Neural crest cell (in vitro differentiated cells): ENCODE measurements at places on chromosomes 7 and 10. TPM values are rescaled to one million over a fixed set of nuclear protein-coding genes. Genes with fewer than 3 reads are reported as not detected.

- H3K27me3 ChIP-seq, result no peaks in the 10 kb centered on the region
- no peaks in the 10 kb centered on the region for H3K36me3 ChIP-seq
- no peak overlapping the region for H3K4me3 ChIP-seq
Observed at GRCh38 chr10:65497837-65498236, 1428.0 kb upstream of the LRRTM3 start.

DNA sequence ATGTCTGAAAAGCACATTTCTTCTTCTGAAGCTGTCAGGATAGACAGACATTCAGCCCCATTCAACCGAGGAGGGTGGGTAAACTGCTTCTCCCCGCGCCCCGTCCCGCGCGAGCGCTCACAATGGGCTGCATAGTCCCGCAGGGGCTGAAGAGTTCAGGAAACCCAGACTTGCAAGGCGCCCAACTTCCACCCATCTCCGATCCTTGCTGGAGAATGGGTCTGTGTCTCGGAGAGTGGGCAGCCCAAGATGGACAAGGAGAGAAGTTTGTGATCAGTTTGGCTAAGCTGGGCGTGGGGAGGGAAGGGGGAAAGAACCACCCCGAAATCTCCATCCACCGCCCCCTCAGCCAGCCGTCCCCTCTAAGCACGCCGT, 686 bp downstream of the AASS start:
- H3K27me3 ChIP-seq, result no peaks in the 10 kb centered on the region
- peak; percentile 37 for DNase-seq
- peak overlapping the region; percentile 99 for H3K27ac ChIP-seq
- H3K36me3 ChIP-seq, result peaks cover 3% of the 10 kb centered on the region
- peak overlapping the region; percentile 95 for H3K4me3 ChIP-seq

The MYL10 gene
- total RNA-seq, result not detected in 2 replicates

DNA sequence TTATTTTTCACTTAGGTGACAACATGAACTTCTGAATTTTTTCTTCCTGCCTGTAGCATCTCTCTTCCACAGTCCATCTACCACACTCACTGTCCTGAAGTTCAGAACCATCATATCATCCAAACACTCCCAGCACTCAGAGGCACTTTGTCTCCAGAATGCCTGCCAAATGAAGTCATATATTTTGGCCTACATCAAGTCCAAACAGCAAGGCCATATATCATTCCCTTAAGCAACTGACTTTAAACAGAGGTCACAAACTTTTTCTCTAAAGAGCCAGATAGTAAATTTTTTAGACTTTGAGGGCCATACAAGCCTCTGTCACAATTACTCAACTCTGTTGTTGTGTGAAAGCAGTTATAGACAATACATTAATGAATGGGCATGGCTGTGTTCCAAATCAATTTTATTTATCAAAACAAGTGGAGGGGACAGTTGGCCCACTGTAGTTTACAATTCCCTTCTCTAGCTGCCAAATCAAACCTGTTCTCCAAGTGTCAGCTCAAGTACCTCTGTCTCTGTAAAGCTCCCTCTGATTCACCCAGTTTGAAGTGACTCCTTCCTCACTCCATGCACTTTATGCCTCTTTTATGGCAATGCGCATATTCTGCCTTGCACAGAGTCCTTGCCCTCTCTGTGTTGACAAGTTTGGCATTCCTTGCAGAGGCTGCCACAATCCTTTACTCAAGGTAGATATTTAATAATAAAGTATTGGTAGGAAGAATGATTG, 305.7 kb downstream of the FZD1 start:
- H3K36me3 ChIP-seq, result no peaks in the 10 kb centered on the region
- no peaks in the 10 kb centered on the region for H3K27me3 ChIP-seq
- no peak overlapping the region for H3K4me3 ChIP-seq
- DNase-seq, result no peak
- no peak overlapping the region for H3K27ac ChIP-seq
- H3K4me1 ChIP-seq, result peaks cover 25% of the 10 kb centered on the region

- no peak overlapping the region for H3K4me3 ChIP-seq
- no peak overlapping the region for H3K27ac ChIP-seq
- peaks cover 7% of the 10 kb centered on the region for H3K36me3 ChIP-seq
- no peak for DNase-seq
- peaks cover 7% of the 10 kb centered on the region for H3K4me1 ChIP-seq
- H3K27me3 ChIP-seq, result no peaks in the 10 kb centered on the region
Observed at GRCh38 chr10:92042541-92042940, 119.0 kb downstream of the BTAF1 start.

GRCh38 chr10:68074031-68074774, 880 bp downstream of the HERC4 start:
- peak overlapping the region; percentile 93 for H3K27ac ChIP-seq
- H3K36me3 ChIP-seq, result peaks cover 5% of the 10 kb centered on the region

DNA sequence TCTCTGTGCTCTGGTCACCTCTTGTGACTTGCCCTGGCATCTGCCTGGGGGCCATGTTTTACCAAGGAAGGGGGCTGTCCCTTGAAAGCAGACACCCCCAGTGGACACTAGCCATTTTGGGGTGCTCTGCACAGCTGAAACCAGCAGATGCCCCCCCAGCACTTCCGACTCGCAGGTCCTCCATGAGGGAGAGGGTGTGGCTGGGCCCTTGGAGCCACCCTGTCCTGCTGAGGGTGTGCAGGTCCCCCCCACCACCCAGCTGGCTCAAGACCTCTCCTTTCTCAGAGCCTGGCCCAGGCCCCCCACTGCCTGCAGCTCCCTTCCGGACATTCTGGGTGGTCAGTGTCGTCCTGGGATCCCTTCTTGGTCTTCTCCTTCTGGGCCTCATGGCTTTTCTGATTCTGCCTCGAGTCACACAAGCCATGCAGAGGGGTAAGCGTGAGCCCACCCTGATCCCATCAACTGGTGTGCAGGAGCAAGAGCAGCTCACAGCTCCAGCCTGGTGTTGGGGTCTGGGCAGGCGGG, 12.3 kb downstream of the SCART1 start:
- no peak overlapping the region for H3K4me3 ChIP-seq
- no peak for DNase-seq
- H3K4me1 ChIP-seq, result no peaks in the 10 kb centered on the region
- no peak overlapping the region for H3K27ac ChIP-seq
- peaks cover 18% of the 10 kb centered on the region for H3K36me3 ChIP-seq
- no peaks in the 10 kb centered on the region for H3K27me3 ChIP-seq

The AKR1C2 gene
- total RNA-seq, result 3.8 and 3.9 TPM in 2 replicates

- peaks cover 11% of the 10 kb centered on the region for H3K4me1 ChIP-seq
- no peaks in the 10 kb centered on the region for H3K27me3 ChIP-seq
- no peak overlapping the region for H3K4me3 ChIP-seq
- no peak for DNase-seq
Observed at GRCh38 chr10:88065383-88066049, 202.1 kb downstream of the PTEN start.

GRCh38 chr10:26323219-26323618, 106.6 kb downstream of the GAD2 start:
- H3K27me3 ChIP-seq, result no peaks in the 10 kb centered on the region
- no peak overlapping the region for H3K4me3 ChIP-seq
- no peaks in the 10 kb centered on the region for H3K36me3 ChIP-seq
- no peaks in the 10 kb centered on the region for H3K4me1 ChIP-seq
- no peak for DNase-seq
- H3K27ac ChIP-seq, result no peak overlapping the region

DNA sequence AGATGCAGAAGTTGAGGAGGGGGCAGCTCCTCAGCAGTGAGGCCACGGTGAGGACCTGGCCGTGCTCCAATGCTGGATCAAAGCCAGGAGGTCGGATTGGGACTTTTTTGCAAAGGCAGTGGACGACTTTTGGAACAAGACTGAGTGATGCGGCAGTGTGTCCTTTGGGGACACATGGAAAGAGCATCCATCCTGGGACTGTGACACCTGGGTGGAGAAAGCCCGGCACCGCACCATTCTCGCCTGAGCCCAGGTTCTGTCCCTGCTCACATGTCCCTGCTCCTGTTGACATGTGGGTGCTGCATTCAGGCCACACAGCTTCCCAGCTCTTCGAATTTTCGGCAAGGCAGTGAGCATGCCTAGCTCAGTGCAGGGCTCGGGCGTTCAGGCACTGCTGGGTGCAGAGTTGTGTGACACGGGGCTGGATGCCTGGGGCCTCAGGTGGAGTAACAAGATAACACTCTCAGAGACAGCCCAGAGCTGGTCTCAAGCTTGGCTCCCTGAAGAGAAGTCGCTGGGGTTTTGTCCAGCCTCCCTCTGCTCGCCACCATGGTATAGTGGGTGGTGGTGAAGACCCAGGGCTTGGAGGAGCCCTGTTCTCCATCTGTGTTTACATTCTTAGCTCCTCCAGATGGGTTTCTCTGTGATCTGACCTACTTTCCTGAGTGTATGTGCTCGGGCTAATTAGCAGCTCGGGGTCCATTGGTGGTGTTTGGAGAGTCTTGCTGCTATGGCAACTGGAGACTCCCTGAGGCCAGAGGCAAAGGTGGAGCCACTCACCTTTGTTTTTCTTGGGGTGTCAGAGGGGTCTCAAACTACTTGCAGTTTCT, 111.7 kb upstream of the BTBD16 start:
- H3K27ac ChIP-seq, result no peak overlapping the region
- peaks cover 51% of the 10 kb centered on the region for H3K4me1 ChIP-seq
- H3K27me3 ChIP-seq, result no peaks in the 10 kb centered on the region
- H3K4me3 ChIP-seq, result peak overlapping the region; percentile 33
- peaks cover 2% of the 10 kb centered on the region for H3K36me3 ChIP-seq

DNA sequence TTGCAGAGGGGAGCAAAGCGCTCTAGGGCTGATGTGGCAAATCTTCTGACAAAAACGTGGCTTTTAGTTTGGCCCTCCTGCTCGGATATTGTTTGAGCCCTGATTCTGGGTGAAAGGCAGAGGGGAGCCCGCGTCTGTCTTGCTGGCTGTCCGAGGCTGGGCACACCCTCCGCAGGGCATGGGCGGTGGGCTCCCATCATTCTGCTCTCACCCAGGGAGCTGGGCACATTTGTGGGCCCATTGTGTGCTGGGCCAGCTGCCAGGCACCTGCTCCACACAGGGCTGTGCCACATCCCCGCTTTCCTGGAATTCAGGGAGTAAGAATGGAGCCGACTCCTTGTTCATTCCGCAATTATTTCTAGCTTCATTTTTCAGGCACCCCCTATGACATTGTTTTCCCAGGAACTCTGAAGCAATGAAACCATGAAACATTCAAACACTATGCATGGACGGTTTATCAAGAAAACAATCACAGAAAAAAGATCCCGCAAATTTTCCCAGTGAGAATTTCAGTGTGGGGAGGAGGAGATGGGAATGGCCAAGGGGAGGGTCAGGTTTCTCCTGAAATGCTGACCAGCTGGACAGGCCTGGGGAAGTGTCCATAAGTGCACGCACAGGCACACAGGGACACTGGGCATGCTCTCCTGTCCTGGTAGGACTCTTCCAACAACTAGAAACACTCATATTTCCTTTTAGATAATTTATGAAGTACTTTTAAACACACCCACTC, 341.1 kb downstream of the CXCL12 start:
- DNase-seq, result no peak
- H3K4me3 ChIP-seq, result no peak overlapping the region

- no peak overlapping the region for H3K4me3 ChIP-seq
- peaks cover 6% of the 10 kb centered on the region for H3K4me1 ChIP-seq
- no peaks in the 10 kb centered on the region for H3K36me3 ChIP-seq
- H3K27me3 ChIP-seq, result peaks cover 2% of the 10 kb centered on the region
Observed at GRCh38 chr7:26928703-26929347, 64.4 kb upstream of the SKAP2 start.

GRCh38 chr10:29130190-29130673, 158.6 kb upstream of the LYZL1 start:
- H3K36me3 ChIP-seq, result no peaks in the 10 kb centered on the region
- peaks cover 30% of the 10 kb centered on the region for H3K4me1 ChIP-seq
- no peaks in the 10 kb centered on the region for H3K27me3 ChIP-seq

The SIRT1 gene
- total RNA-seq, result 30.9 and 33.0 TPM in 2 replicates

DNA sequence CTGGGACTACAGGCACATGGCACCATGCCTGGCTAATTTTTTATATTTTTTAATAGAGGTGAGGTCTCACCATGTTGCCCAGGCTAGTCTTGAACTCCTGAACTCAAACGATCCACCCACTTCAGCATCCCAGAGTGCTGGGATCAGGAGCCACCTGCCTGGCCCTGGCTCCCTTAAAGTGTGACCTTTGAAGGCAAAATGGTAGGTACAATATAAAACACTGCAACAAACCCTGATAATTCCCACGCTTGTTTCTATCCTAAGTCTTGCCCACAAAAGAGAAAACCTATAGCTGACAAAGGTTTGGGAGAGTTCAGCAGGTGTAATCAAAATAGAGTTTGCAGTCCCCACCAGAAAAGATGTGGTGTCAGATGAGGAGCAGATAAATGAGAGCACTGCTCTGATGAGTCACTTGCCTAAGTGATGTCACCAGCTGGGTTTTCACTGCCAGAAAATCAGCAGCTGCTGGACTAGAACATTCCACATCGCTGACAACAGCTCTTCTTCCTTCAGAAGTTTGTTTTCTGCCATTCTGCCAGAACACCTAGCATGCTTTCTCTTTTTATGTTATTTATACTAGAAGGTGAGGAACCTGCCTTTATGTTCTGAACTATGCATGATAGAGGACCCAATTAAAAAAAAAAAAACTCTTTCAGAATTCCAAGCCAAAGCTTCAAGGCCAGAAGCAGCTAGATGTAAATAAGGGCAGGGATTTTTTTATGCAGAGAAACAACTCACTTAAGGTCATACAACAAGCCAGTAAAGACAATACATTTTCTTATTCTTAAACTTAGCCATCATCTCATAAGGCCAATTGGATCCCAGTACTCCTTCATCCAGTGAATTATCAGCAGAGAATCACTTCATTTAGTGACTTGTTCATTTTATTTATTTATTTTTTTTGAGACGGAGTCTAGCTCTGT, 18.0 kb downstream of the PURB start:
- no peaks in the 10 kb centered on the region for H3K4me1 ChIP-seq
- peaks cover 17% of the 10 kb centered on the region for H3K27me3 ChIP-seq
- no peak overlapping the region for H3K4me3 ChIP-seq
- DNase-seq, result no peak

- no peaks in the 10 kb centered on the region for H3K27me3 ChIP-seq
- no peak overlapping the region for H3K27ac ChIP-seq
- no peak for DNase-seq
- no peak overlapping the region for H3K4me3 ChIP-seq
Observed at GRCh38 chr10:69874449-69874848, 72.7 kb downstream of the COL13A1 start.

DNA sequence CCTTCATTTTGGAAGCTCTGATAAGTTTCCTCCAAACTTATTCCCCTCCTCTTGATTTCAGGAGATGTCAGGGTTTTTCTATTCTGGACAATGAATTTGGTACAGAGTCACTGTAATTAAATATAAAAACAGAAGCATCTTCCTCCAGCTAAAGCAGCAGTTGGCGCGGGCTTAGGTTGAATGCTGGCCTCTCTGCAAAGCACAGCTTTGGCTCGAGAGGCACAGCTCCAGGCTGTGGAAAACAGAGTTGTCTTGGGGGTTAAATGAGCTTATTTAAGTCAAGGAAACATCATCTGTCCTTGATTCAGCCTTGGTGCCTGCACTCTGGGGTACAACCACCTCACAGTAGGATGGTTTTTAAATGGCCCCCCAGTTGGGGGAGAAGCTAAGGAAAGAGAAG, 35.0 kb upstream of the PDCD4 start:
- H3K4me3 ChIP-seq, result no peak overlapping the region
- no peaks in the 10 kb centered on the region for H3K36me3 ChIP-seq
- no peak for DNase-seq
- H3K27ac ChIP-seq, result no peak overlapping the region
- peaks cover 51% of the 10 kb centered on the region for H3K4me1 ChIP-seq
